ENCODE measurements at places on chromosomes 4 and X. TPM values are rescaled to one million over a fixed set of nuclear protein-coding genes. Genes with fewer than 3 reads are reported as not detected.

The CFP gene
- total RNA-seq, result not detected

The DUSP9 gene
- not detected for total RNA-seq

The SLC39A8 gene
- 58.5 TPM for total RNA-seq

The KCNE5 gene
- total RNA-seq, result not detected

The DAPP1 gene
- 3.4 TPM for total RNA-seq

The SYTL5 gene
- under 0.01 TPM for total RNA-seq

The EVC gene
- 126 TPM for total RNA-seq

The CYLC1 gene
- total RNA-seq, result not detected

The FOXR2 gene
- total RNA-seq, result not detected

The TEC gene
- 6.1 TPM for total RNA-seq

The EDA2R gene
- 6.3 TPM for total RNA-seq

The REELD1 gene
- total RNA-seq, result not detected

The FAM149A gene
- 31.9 TPM for total RNA-seq

The RTL9 gene
- not detected for total RNA-seq

The SLC7A11 gene
- total RNA-seq, result 2.9 TPM

The KLKB1 gene
- 0.35 TPM for total RNA-seq

The NAT8L gene
- total RNA-seq, result 0.17 TPM

The NLRP2B gene
- total RNA-seq, result not detected

The HOPX gene
- 1.2 TPM for total RNA-seq

The CWH43 gene
- total RNA-seq, result 13.7 TPM

The GAGE12F gene
- not detected for total RNA-seq

The VSIG1 gene
- 4.0 TPM for total RNA-seq

The DCHS2 gene
- not detected for total RNA-seq

The BOD1L1 gene
- total RNA-seq, result 63.0 TPM

The PDCL2 gene
- not detected for total RNA-seq

The UXT gene
- 62.6 TPM for total RNA-seq

The CENPVL1 gene
- total RNA-seq, result not detected

The UCHL1 gene
- 1,155 TPM for total RNA-seq

The PPARGC1A gene
- total RNA-seq, result 62.4 TPM

The AFF2 gene
- 0.35 TPM for total RNA-seq

The WNK3 gene
- 6.7 TPM for total RNA-seq

The TMEM35A gene
- 0.30 TPM for total RNA-seq

The GYG2 gene
- total RNA-seq, result 3.2 TPM

The CXorf49B gene
- 0.69 TPM for total RNA-seq

The PIR gene
- 4.2 TPM for total RNA-seq

The SOWAHB gene
- total RNA-seq, result 6.9 TPM

The ARHGAP36 gene
- total RNA-seq, result 0.15 TPM

The LDB2 gene
- 0.35 TPM for total RNA-seq

The S100P gene
- not detected for total RNA-seq

The SLC16A2 gene
- 19.5 TPM for total RNA-seq

The HSD17B11 gene
- total RNA-seq, result 31.6 TPM

The TMEM47 gene
- 209 TPM for total RNA-seq

The HPGD gene
- 105 TPM for total RNA-seq

The MAGEB17 gene
- total RNA-seq, result not detected

The ANXA5 gene
- 635 TPM for total RNA-seq

The CABS1 gene
- total RNA-seq, result not detected

The SYN1 gene
- 0.17 TPM for total RNA-seq

The FGFBP2 gene
- not detected for total RNA-seq

The NWD2 gene
- total RNA-seq, result not detected

The MAGEB5 gene
- not detected for total RNA-seq

The CSTF2 gene
- total RNA-seq, result 22.9 TPM

The RAB28 gene
- total RNA-seq, result 18.7 TPM

The GASK1B gene
- 2.8 TPM for total RNA-seq

The MTHFD2L gene
- total RNA-seq, result 71.8 TPM

The PFKFB1 gene
- 0.69 TPM for total RNA-seq

The GNRHR gene
- not detected for total RNA-seq

The ALAS2 gene
- total RNA-seq, result not detected

The ETDA gene
- not detected for total RNA-seq
